Activated T-helper 1 cell treated with anti-CD3 and anti-CD28 coated beads, Interleukin-12 subunit alpha, Interleukin-12 subunit beta, Interleukin-2, Interleukin-4 antibody, amounts not matched to agents 30 ng/mL and 10 ng/mL and 1 ng/mL, durations not matched to agents 14 hours and 24 hours and 36 hours (primary cell): ENCODE measurements at places on chromosomes 6 and 20. TPM values are rescaled to one million over a fixed set of nuclear protein-coding genes. Genes with fewer than 3 reads are reported as not detected.

The OPN5 gene
- not detected in 2 replicates for total RNA-seq

The FOXA2 gene
- not detected in 2 replicates for total RNA-seq

The SLPI gene
- not detected in 2 replicates for total RNA-seq

The MAK gene
- 0.67 and 0.73 TPM in 2 replicates for total RNA-seq

The PI16 gene
- total RNA-seq, result not detected in 2 replicates

The WTAP gene
- 125 and 136 TPM in 2 replicates for total RNA-seq

The WFDC12 gene
- total RNA-seq, result not detected in 2 replicates

The NRSN1 gene
- not detected in 2 replicates for total RNA-seq

The DYNLT2 gene
- 2.2 and 2.6 TPM in 2 replicates for total RNA-seq

The MUC21 gene
- not detected in 2 replicates for total RNA-seq

The PAX1 gene
- total RNA-seq, result not detected in 2 replicates

The HAO1 gene
- total RNA-seq, result not detected in 2 replicates
